A172 (cell line): ENCODE measurements at places on chromosomes 6 and 20. TPM values are rescaled to one million over a fixed set of nuclear protein-coding genes. Genes with fewer than 3 reads are reported as not detected.
A peak's percentile ranks its signal among the peaks of the same experiment; 100 is the strongest.

LKAAEAR1 gene
- 0.24 TPM in 1 of 2 replicates, not detected in the other for total RNA-seq

GRCh38 chr6:168416531-168416930 lies 24.5 kb upstream of the SMOC2 start:
- DNase-seq = no peak

GRCh38 chr6:28863604-28864325 lies 60.0 kb downstream of the TRIM27 start:
- peak; percentile 82 for DNase-seq

DNA sequence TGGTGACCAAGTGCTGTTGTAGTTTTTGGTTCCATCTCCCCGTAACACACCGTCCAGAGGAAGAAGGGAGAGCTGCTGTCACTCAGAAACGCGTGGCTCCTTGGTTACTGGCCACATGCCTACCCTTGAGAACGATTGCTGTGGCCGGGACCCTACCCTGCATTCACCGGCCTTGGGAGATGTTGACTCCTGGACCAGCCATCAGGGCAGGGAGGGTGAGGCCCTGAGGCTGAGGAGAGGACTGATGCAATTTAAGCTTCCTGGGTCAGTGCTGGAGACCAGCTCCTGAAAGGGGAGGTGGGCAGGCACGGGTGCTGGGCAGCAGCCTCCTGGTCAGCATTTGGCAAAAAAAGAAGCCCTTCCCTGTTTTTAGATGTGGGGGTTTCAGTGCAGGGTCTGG lies 31.5 kb downstream of the ERMARD start:
- DNase-seq = no peak

DNA sequence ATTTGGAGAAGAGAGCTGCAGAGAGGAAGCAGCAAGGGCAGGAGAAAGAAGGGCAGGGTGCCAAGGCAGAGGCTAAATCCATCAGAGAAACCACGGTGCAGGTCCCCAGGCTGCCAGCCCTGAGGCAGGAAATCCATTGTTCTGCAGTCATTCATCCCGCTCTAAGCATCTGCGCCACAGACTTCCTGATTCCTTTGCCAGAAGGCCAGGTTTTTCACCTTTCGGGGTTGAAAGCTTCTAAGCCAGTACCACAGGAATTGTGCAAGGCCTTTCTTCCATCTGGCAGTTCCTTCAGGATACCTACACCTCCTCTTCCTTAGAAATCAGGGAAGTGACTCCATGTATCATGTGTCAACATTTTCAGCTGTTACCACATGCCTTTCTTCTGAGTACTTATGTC lies 45.6 kb downstream of the ADGRF5 start:
- DNase-seq = peak; percentile 45

INSM1 gene
- total RNA-seq = not detected in 2 replicates

DNA sequence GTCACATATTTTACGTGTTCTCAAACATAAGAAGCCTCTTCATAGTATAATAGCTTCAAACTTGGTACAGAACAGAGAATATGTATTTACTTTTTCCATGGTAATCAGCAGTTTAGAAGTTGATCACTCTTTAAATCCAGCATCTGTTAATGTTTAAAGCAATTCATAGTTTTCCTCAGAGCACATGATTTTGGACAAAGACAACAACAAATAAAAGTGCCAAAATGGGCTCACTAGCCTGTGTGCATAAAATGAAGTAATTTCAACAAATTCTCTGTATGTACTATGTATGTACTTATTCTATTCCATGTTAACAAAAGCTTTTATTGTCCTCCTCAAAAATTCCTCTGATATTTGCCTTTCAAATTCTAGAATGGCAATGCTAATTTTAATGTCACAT lies 38.1 kb upstream of the UST start:
- no peak for DNase-seq

GRCh38 chr6:105603788-105604586 lies 201.1 kb upstream of the PREP start:
- peak; percentile 72 for DNase-seq

KIF25 gene
- total RNA-seq = not detected in 2 replicates
